Activated T-helper 17 cell treated with anti-CD3 and anti-CD28 coated beads, Interleukin-2, amount 50 U/mL, for 72 hours (primary cell): ENCODE measurements at places on chromosomes 7 and 10.

GRCh38 chr7:106736508-106737201, 75.7 kb upstream of the CCDC71L start:
- ATAC-seq: peak; percentile 90

DNA sequence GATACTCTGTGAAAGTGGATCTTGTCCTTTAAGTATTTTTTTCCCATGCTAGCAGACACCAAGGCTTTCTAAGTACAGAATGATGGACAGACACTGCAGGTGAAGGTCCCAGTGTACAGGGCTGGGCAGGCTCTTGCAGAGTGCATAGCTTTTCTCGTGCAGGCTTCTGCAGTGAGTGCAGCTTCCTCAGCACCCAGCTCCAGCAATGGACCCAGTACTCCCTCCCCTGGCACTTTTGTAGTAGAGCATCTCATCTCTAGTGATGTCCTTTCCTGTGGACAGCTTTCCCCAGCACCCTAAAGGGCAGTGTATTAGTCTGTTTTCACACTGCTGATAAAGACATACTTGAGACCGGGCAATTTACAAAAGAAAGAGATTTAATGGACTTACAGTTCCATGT, 104.3 kb downstream of the CUL2 start:
- ATAC-seq: no peak

- ATAC-seq: no peak
Observed at GRCh38 chr7:157517782-157518513, 181.1 kb downstream of the DNAJB6 start.

GRCh38 chr7:55526329-55526728, 46.0 kb downstream of the VOPP1 start:
- no peak for ATAC-seq

DNA sequence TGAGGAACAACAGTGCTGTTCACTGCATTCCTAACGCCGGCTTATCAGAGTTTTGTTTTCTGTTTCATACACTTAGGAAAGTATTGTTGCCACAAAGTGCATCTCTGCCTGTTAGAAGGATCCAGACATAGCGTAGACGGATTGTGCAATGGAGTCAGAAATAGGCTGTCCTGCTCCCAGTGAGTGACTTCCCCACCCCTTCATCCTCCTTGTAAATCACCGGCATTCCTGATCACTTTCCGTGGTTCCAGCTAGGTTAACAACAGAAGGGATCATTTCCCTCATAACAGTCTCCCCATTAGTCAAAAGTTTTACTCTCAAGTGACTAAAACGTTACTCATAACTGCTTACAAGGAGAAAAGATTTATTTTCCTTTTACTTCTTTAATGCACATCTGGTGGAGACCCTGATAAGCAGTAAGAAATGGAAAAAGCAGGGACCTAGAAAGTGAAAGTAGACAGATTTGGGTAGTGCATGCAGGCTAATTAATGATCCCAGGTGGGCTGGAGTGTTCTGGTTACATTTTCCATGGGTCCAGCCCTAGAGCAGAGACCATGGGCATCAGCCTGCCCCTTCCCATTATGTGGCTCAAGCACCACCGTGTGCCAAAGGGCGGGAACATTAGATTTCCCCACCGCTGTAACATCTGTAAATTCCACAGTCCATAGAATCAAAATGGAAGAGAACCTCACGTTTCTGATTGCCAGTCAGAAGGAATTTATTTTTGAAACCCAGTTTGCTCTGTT, 395.1 kb upstream of the GALNT17 start:
- peak; percentile 56 for ATAC-seq

DNA sequence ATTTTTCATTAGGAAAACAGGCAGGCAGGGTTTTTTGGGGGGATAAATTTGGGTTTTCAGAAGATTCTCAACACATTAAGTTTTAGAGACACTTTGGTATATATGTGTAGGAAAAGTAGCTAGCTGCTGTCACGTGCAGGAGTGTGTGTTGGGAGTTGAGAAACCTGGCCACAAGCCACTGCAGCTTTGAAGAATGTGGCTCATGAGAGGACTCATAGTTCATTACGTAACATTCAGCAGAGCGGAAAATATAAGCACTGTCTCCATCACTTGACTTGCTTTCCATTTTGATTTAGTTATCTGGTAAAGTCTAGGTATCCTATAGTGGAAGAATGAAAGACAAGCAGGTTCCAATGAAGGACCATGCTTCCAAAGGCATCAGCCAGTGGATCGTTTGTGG, 31.2 kb downstream of the SMNDC1 start:
- peak; percentile 72 for ATAC-seq

GRCh38 chr7:17985473-17986239, 42.0 kb downstream of the PRPS1L1 start:
- ATAC-seq: no peak

DNA sequence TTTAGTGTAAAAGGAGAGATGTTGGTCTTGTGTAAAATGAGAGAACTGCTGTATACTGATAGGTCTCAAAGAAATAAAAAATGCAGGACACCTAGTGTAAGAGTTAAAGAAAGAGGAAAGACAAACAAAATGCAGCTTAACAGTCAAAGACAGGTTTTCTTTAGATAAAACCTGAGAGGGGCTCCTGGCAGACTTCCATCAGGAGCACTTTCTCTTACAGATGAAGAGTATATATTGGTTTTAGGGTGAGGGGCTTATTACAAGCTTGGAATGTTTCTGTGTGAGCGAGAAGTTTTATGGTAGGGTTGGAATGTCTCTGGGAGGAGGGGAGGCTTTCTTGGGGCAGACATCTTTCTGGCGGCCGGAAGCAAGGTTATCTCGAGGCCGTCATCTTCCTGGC, 16.2 kb downstream of the ACBD7 start:
- no peak for ATAC-seq

- ATAC-seq: no peak
Observed at GRCh38 chr7:138890499-138891445, 90.4 kb downstream of the KIAA1549 start.

GRCh38 chr7:7351156-7351555, 168.8 kb downstream of the C1GALT1 start:
- ATAC-seq: no peak

DNA sequence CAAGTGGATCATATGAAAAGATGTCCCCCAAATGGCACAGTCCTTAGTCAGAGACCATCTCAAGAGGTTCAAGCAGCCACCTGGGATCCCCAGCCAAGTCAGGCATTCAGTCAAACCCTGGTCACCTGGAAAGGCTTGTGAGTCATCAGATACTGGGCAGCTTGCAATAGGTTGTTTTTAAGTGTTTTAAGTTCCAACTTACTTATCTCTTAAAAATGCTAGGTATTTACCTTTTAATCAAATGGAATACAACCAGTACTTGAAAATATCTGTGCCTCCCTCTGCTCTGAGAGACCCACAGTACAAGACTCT, 262.2 kb downstream of the WDR11 start:
- no peak for ATAC-seq

DNA sequence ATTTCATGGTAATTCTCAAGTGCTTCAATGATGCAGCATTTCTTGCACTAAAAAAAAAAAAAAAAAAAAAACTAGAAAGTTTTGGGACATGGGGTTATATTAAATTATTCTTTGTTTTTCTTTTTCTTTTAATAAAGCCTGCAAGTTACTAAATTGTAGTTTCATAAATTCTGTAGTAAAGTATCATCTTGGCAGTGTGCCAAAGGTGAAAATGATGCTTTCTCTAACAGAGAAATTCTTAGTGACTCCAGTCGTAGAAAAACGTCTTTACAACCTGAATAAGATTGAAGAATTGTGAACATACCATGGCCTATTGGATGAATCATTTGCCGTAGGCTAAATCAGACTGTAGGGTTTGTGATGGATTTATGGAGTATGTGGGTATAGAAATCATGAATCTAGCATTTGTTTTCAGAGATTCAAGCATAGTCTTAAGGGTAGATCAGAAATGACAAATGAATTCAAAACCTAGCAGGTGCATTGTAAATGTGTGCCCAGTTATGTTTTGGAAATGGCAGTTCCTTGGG, 27.1 kb downstream of the RBM17 start:
- ATAC-seq: no peak

- ATAC-seq: no peak
Observed at GRCh38 chr7:71404726-71405345, 272.9 kb downstream of the GALNT17 start.

DNA sequence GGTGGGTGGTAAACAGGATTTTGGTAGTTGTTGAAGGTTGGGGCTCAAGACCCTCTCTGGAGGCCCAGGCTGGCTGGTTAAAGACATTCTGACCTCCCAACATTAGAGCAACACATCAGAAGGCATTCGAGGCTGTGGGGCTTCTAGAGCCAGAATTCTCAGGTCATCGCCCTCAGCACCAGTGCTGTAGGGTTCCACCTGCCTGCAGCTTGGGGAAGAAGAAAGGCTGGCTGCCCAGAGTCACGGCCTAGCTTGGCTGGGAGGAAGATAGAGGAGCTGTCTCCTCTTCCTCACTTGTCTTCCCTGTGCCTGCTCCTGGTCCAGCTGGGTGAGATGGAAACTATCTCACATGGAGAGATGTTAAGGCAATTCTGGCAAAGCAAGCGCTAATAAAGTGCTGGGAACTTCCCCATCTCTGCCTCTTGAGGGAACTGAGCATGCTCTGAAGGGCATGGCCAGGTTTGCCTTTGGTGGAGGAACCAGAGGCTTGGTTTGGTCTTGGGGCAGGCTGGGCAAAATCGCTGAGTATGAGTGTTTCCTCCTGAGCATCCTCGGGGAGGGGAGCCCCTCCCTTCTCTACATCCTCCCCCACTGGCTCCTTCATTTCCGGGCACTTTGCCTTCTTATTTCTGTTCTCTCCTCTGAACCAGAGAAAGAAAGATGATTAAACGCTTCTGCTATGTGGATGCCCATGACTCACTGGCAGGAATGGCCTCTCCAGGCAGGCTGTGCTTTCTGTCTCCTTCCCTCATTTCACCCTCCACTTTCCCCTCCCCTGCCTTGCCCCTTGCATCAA, 509.0 kb upstream of the PODXL start:
- no peak for ATAC-seq

GRCh38 chr10:3468919-3469638, 296.5 kb upstream of the PITRM1 start:
- peak; percentile 62 for ATAC-seq

GRCh38 chr7:821688-822087, 10.6 kb upstream of the SUN1 start:
- no peak for ATAC-seq

GRCh38 chr10:60739558-60739957, 38.7 kb upstream of the CDK1 start:
- no peak for ATAC-seq

DNA sequence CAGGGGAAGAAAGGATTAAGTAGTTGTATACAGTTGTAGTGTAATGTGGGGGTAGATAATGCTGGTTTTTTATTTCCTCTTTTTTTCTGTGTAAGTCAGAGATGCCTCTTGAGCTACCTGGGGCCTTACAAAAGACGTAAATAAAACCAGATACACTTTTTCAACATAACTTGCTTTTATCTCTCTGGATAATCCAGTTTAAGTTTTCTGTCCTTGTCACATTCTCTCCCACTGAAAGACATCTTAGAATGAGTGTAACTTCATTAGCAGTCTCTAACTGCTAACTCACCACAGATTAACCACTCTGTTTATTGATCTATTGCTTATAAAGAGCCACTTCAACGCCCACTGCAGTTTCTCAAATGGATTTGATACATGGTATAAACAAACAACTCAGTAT, 64.1 kb upstream of the LRRN3 start:
- ATAC-seq: no peak

DNA sequence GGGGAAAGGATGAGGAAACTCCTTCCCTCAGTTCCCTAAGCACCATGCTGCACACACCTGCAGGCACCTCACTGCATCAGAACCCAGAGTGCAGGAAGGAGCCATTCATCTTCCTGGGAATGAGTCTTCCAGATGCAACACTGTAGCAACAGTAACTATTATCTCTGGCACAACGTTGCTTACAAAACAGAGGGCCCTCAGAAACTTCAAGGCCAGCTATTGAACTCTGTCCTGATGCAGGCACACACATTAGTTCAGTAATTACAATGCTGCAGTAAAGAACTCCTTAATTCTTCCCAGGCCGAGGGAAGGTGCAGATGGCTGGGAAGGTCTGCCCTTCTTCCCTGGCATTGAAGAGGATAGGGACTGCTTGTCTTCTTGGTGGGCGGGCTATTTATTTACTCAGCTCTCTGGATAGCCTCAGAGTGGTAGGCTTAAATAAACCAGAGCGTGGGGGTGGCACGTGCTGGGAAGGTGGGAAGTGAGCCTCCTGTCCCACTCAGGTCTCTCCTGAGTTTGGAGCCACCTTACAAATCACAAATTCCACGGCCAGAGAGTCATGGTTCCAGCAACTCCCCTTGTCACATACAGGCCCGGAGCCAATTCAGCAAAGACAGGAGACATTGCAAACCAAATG, 125.1 kb upstream of the JCAD start:
- no peak for ATAC-seq

DNA sequence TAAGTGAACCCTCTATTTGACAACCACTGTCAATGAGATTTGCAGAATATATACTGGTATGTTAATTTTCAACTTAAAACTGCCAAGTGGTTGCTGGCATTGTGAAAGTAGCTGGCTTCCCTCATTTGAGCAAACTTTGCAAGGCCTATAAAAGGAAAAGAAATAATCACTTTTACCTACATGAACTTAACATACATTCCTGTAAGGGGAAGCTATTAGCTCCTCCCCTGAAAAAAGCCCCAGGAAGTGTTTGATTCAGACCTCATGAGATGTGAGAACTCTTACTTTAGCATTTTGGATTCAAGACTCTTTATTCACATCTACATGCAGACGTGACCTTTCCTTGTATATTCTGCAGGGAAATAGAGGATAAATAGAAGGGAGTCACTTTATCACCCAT, 175.6 kb downstream of the OTUD1 start:
- ATAC-seq: no peak

DNA sequence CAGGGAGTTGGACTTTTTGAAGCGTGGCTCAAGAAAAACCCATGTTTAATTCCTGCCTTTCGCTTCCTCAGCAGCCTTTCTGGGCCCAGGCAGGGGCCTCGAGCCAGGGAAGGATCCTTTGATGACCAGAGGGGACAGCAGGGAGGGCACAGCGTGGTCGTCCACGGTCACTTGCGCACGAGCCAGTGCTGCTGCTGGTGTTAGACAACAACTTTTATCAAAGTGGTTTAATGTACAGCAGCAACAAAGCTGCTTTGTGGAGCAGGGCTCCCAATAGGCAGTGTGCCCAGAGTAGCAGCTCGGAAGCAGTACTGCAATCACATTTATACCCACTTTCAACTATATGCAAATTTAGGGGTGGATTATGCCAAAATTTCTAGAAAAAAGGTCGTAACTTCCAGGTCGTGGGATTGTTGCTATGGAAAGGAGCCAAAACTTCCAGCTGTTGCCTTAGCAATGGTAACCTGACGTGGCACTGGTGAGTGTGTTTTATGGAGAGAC, 6.1 kb downstream of the GIMAP1 start:
- ATAC-seq: no peak

GRCh38 chr10:12501841-12502525, 152.6 kb downstream of the CAMK1D start:
- no peak for ATAC-seq

DNA sequence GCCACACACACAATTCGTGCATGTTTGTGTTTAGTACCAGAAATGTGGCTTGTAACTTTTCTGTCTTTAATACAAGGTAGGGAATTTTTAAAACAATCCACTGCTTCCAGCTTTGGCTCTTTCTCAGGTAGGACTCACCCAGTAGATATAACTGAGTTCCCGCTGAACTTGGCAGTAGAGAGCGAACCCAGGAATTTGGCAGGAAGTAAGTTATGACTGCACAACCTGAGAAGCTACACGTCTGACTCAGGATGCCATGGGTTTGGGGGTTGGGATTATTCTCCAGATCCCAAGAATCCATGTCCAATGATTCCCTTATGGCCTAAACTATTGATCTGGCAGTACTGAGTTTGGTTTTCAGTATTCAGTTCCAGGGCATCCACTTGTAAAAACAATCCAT, 499.7 kb downstream of the CALN1 start:
- ATAC-seq: no peak

GRCh38 chr10:10869592-10869991, 148.1 kb upstream of the CELF2 start:
- ATAC-seq: peak; percentile 93

GRCh38 chr7:154902600-154903082, 100.3 kb downstream of the PAXIP1 start:
- no peak for ATAC-seq
